ENCODE measurements at places on chromosomes 6 and 20.

DNA sequence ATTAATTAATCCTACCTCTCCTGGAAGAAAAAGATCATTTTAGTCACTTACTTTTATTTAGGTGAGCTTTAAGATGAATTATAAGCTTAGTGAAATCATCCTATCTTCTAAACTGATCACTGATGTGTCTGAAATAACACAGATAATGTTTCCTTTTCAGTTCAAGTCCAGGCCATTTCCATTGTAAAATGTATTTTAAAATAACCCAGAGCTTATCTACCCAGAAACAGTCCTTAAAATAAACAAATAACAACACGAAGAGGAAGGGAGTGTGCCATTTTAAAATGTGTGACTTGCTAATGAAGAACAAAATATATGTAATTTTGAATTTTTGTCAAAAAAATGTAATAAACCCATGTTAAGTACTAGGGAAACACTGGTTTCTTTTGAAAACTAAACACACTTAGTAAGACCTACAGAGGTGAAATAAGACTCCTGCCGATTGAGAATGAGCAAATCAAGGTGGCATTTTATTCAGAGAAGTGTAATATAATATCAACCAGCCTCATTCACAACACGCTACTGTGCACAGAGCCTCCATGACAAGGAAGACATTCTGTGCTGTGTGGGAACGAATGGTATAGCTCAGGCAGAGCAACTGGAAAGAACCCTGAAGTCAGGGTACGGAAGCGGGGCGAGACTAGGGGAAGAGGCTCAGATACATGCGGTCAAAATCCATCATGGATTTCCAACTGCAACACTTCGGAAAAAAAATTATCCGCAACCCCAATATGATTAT, 7.7 kb downstream of the LRP11 start:
- no peak for DNase-seq

DNA sequence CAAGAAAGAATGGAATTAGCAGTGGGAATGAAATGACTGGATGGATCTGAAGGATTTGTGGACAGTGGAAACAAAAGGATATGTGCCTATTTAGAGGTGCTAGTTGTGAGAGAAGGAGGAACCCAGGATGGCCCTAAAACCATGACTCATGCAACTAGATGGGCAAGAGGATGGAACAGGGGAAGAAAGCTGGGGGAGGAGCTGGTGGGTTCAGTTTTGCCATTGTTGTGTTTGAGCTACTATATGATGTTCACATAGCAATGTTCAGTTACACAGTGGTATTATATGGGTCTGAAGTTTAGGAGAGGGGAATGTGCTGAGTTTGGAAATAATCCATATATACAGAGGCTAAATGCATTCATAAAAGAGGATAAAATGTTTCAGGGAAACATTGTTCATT, 125.7 kb upstream of the SSTR4 start:
- DNase-seq, result no peak

DNA sequence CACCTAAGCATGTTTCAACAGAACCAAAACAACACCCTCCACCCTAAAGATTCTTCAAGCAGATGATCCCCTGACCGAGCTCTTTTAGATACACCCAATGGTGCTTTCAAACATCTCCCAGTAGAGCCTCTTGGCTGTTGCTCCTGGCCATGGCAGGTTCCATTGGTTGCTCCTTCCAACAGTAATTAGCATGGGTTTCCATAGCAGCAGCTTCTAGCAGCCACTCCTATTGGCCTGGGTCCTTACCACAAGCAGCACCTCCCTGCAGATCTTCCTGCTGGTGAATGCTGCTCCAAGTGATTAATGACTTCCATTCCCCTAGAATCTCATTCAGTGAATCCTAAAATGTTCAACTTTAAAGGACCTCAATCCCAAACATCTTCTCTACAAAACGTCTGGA, 13.9 kb downstream of the CCN2 start:
- no peak for DNase-seq

GRCh38 chr6:150189122-150189521, 46.3 kb downstream of the PPP1R14C start:
- no peak for DNase-seq

- DNase-seq, result no peak
These were observed 1.9 kb downstream of the TAB2 start for GRCh38 chr6:149319422-149319821.

DNA sequence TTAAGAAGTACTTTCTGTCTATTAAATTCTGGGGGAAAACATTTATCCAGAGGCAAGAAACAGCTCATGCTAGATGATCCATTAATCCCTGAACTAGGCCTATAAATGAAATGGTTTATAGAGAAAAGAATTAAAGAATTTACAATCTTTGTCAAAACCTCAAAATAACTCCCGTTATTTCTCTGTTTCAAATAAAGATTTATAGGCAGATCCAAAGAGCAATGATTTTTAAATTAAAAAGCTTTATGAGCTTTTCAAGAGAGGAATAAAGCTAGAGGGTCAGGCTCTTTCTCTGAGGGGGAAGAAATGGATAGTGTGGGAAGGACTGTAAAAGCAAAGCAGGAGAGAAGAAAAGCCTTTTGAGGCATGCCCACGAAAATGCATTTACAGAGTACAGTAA, 82.5 kb upstream of the OGFRL1 start:
- no peak for DNase-seq

GRCh38 chr6:37985355-37985754, 165.8 kb downstream of the ZFAND3 start:
- no peak for DNase-seq

DNA sequence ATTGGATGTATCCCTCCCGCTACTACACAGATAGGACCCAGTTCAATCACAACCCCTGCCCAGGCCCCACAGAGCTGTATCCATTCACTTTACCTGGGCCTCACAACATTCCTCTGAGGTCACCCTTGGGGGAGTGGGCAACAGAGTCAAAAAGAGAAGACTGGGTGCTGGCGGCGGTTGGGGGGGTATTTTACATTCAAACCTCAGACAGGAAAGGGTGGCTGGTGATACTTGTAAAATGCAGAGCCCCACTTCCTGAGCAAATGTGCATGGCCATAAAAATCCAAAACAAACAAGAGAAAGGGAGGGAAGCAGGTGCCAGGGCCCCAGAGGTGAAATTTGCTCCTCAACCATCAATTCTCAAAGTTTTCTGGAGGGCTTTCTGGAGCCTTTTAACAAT, 3.5 kb downstream of the LRFN2 start:
- no peak for DNase-seq

- no peak for DNase-seq
These were observed 91.2 kb downstream of the MAP3K5 start for GRCh38 chr6:136701045-136701444.

DNA sequence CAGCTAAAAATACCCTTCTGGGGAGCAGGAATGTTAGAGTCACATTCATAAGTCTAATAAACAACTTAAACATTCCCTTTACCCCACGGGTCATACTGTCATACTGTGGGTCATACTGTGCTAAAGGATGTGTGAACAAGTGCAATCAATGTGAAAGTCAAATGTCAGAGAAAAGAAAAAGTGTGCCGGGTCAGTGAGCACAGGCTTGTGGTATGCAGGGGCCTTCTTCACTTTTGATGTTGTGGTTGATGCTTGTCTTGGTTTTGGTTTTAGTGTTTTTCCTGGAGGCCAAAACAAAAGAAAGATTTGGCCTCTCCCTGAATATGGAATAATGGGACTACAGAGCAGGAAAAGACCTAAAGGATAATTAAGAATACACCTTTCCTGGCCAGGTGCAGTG, 267.9 kb upstream of the PLN start:
- DNase-seq, result no peak

DNA sequence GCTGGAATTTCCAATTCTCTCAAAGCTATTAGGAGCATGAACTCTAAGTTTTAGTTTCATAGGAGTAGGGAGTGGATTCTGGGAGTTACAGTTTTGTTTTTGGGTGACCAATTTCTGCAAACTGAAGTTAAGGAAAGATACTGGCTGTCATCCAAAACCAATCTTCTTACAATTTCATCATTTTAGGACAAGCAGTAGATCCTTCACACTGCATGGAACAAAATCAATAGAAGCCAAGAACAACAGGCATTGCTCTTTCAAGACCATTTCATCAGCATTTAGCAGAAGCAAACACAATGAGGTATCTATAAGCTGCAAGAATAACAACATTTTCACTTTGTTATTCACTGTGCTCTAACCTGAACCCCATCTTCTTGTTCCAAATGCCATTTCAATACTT, 173.0 kb downstream of the GMDS start:
- no peak for DNase-seq

GRCh38 chr20:50756447-50756846, 25.1 kb downstream of the PARD6B start:
- DNase-seq, result no peak

DNA sequence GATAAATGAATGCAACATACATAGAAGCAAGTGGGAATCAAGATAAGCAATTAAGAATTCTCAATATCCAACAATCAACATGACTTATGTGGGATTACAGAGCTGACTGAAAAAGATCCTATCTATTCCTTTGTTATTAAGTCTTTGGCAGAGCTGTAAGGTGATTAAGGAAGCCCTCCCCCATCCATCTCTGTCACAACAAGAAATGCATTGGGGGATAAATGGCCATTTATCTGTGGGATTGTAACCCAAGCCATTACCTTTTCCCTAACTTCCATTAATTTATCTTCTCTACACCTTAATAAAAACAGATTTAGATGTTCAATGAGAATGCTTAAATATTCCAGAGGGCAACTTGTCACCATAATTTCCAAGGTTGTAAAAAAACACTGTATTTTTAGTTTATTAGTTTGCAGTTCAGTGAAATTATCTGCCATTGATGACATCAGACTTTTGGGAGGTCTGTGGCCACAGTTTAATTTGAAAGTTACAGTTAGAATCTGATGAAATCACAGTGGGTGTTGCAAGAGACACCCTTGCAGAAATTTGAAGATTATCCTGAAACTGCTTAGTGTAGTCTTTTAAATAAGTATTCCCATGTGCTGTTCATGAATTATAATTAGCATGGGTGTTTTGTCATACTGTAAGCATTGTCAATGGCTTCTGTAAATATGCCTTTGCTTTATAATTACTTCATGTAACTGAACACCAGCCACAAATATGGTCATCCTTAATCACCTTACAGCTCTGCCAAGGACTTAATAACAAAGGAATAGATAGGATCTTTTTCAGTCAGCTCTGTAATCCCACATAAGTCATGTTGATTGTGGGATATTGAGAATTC, 49.4 kb upstream of the FYN start:
- DNase-seq, result no peak

GRCh38 chr6:24883618-24884017, 52.1 kb downstream of the RIPOR2 start:
- no peak for DNase-seq

GRCh38 chr6:6556161-6556737, 32.3 kb upstream of the LY86 start:
- DNase-seq, result no peak

DNA sequence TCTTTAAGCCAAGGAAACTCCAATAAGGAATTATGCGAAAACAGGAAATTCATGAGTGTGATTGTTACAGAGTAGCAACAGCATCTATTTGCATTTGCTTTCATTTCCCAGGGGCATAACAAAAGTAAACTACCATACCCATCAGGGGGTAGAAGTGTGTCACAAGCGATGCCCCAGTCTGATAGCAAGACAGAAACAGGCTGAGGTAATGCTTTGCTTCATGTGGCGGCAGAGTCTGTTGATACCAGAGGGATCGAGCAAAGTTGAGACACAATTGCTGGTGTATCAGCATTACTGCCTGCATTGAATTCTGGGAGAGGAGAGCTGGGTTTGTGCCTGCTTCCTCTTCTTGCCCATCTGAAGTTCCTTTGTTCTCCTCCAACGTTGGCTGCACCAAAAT, 51.2 kb upstream of the LYRM2 start:
- no peak for DNase-seq

DNA sequence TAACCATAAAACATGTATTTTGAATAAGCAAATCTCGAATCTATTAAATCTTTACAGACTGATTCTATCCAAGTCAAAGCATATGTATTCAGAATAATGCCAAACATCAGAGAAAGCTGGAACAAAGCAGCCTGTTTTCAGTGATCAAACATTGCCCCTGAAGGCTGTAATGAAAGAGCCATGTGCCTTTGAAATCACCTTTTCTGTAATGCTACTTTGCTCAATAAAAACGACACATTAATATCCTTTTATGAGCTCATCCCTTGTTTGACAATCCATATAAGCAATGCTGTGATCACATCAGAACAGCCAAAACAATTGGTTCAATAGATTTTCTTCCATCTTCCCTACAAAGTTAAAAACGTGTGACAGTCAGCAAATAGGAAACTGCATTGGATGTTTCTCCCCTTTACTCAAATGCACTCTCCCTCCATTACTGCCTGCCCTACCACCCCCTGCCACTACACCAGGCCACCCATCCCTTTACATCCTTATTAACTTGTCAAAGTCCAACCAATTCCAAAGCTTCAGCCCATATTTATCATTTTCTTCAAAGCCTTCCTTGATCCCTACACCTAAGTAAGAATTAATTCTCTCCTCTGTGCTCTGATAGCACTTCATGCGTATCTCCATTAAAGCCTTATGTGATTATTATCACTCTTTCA, 42.0 kb downstream of the THEMIS start:
- DNase-seq, result no peak

DNA sequence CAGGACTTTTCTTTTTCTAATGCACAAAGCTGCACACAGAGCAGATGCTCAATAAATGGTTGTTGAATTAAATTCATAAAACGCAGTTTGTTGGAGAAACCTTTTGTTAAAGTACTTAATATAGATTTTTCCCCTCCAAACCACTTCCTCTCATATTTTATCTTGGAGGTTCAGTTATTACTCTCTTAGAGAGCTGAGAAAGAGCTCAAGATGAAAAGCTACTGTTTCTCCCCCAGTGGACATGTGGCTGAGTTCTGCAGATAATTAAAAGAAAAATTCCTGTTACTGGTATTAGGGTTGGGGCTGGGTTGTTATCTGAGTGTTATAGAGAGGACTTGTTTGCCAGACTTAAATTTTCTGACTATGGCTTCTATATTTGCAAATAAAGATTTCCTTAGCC, 294.0 kb downstream of the TBC1D7 start:
- no peak for DNase-seq

DNA sequence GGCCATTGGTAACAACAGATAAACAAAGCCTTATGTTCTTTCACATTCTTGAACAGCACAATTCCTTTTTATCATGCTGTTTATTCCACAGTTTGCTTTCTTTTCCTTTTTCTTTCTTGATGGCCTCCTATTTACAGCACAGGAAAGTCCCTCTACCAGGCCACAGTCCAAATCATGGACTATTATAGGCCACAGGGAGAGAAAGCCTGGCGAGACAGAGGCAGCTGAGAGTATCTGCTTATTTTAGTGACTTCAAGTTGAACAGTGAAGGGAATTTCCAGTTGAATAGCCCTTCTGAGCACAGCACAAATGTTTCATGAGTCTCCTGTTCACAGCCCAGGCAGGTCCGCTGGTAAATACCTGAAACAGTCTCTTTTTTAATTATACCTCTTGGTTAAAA, 263.7 kb upstream of the ARID1B start:
- no peak for DNase-seq

GRCh38 chr6:89379281-89379680, 26.8 kb upstream of the UBE2J1 start:
- no peak for DNase-seq
